ENCODE measurements at places on chromosomes 6 and 20. TPM values are rescaled to one million over a fixed set of nuclear protein-coding genes. Genes with fewer than 3 reads are reported as not detected.

DNA sequence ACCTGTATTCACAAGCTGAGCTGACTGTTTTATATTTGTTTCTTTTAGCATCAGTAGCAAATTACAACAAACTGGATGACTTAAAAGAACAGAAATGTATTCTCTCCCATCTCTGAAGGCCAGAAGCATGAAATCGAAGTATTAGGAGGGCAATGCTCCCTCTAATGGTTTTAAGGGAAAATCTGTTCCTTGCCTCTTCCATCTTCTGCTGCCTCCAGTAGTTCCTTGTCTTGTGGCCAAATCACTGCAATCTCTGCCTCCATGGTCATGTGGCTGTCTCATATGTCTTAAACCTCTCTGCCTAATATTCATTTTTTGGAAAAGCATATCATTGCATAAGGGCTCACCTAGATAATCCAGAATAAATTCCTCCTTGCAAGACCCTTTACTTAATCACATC, 25.2 kb upstream of the ASCC3 start:
- DNase-seq = no peak

- peak; percentile 53 for DNase-seq
These were observed 88.6 kb downstream of the OPRM1 start for GRCh38 chr6:154127657-154128056.

DNA sequence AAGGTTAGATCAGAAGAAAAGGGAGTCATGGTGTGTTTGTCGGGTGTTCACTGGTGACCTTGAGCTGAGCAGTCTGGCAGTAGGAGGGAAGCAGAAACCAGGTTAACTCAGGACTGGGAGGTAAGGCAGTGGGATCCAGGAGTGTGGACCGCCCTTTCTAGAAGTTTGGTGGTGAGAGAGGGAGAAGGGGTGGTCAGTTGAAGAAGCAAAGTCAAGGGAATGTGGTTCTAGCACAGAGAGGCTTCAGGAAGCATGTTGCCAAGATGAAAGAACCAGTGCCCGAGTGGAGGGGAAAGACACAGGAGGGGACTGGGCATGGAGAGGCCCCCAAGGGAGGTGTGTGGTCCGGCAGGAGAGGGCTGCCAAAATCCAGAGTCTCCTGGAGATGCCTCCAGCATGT, 3.6 kb downstream of the MAPK13 start:
- no peak for DNase-seq

DNA sequence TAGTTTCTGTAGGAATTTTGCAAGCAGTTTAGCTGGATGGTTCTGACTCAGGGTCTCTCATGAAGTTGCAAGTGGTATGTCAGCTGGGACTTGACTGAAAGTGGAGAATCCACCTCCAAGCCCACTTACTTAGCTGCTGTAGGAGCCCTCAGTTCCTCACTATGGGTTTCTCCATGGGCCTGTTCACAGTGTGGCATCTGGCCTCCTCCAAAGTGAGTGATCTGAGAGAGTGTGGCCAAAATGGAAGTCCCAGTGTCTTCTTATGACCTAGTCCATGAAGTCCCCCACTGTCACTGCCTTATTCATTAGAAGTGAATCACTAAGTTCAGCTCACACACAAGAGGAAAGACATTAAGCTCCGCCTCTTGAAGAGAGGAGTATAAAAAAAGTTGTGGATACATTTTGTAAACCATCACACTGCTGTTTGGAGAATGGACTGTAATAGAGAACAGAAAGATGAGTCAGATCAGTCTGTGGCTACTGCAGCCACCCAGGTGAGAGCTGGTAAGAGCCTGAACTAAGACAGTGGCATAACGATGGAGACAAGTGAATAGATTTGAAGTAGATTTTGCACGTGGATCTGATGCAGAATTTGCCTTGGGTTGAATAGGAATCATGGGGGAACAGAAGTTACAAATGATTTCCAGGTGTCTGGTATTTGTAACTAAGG, 4.9 kb upstream of the NELFCD start:
- no peak for DNase-seq

- DNase-seq = no peak
These were observed 73.2 kb downstream of the ATRN start for GRCh38 chr20:3543901-3544507.

GRCh38 chr6:3045369-3045768, 22.9 kb upstream of the RIPK1 start:
- no peak for DNase-seq

- no peak for DNase-seq
These were observed 34.5 kb upstream of the ENPP4 start for GRCh38 chr6:46095251-46095650.

DNA sequence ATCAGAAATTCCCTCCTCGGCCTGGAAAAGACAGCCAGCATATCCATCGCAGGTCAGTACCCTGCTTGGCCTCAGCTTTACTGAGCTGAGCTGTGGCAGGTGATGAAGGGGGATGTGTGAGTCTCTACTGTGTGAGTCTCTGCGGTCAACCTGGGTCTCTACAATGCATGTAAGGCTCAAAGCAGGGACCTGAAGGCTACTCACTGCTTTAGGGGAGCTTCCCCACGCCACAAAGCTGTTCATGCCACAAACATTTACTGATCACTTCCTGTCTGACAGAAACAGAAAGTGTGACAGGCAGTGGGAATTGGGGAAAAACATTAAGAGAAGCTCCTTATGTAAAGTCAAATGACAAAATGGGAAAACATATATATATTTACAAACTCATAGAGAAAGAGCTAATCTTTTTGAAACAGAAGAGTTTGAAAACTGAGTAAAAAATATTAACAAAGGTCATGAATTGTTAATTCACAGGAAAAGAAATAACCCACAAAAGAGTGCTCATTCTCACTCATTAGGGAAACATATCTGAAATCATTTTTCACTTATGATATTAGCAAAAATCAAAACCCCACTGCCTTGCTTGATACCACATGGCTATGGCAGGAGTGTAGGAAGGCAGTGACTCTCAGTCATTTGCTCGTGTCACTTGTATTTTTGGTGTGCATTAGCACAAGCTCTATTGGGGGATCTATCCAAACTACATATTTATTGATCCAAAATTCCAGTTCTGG, 5.8 kb downstream of the BTN3A3 start:
- DNase-seq = no peak

DNA sequence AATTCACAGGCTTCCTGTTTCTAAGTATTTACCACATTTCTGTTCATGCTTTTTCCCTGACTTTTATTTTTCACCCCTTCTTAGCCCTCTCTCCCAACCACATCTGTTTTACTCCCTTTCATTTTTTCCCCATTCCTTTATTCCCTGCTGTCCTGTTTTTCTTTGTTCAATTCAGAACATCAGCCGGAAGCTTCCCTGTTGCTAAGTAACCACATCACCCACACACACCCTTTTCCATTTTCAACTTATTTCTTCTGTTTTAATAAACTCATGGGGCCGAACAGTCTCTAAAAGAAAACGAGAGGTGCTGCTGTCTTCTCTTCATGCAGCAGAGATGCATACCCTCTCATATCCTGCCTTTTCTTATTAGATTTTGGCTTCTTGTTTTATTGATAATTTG, 53.5 kb upstream of the CEP85L start:
- no peak for DNase-seq

GRCh38 chr20:23212464-23212995, 126.4 kb upstream of the CD93 start:
- no peak for DNase-seq

GRCh38 chr20:982754-983153, 19.4 kb downstream of the RSPO4 start:
- no peak for DNase-seq

GRCh38 chr20:64056889-64057627, 5.9 kb upstream of the TCEA2 start:
- no peak for DNase-seq

DNA sequence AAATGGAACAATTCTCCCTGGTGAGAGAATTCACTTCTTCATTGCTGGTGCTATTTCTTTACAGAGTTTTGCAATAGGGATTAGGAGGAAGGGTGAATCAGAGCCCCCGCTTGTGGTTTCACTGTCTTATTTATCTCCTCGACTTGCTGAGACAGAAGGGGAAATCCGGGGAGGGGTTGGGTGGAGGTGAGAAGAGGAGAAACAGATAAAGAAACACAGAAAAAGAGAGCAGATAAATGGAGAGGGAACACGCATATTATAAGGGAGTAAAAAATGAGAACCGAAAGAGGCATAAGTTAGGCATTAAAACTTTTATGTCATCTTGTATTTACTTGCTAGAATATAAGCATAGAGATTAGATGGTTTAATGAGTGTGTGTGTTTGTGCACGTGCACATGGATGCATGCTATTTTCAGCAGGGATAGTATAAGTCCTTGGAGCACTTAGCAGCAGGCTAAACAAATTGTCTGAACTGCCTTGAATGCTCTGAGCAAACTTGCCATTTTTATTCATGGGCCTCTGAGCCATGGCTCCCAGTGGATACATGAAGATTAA, 105.0 kb downstream of the OLIG3 start:
- DNase-seq = no peak

DNA sequence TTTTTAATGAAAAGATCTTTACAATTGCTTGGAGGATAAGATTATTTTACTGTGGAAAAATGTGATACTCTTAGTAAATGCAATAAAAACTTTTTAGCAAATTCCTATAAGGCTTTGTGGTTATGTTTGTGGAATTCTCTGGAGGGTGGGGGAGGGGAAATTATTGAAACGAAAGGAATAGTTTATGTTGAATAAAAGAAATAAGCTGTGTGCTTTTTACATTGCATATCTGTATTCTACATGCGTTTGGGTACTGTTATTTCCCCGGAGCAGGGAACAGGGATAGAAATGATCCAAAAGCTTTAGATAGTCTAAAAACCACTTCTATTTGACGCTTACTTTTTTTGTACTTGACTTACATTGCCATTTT, 143.8 kb downstream of the SLC16A10 start:
- no peak for DNase-seq

- no peak for DNase-seq
These were observed 27.0 kb upstream of the SERPINB1 start for GRCh38 chr6:2868637-2869036.

DNA sequence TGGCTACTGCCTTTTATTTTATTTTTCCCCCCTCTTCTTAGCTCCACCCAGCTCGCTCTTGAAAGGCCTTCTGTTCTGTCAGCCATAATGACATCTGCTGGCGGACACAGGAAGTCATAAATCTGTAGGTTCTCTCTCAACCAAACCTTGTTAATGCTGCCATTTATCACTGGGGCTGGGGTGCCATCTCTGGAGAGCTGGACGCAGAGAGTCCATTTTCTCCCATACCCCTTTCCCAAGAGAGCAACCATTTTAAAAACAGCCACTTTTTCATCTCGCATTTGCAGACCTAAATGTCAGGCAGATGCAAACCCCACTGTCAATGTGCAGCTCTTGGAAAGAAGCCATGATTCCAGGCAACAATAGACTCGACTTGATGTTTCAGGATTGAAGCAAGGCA, 13.0 kb upstream of the TSHZ2 start:
- DNase-seq = peak; percentile 78

The RAET1G gene
- polyA plus RNA-seq = 2.5 TPM

The CALHM5 gene
- 0.38 TPM for polyA plus RNA-seq

The OR10C1 gene
- not detected for polyA plus RNA-seq

The ZSCAN16 gene
- 3.7 TPM for polyA plus RNA-seq

The MEP1A gene
- polyA plus RNA-seq = not detected

The PNPLA1 gene
- polyA plus RNA-seq = not detected
